ENCODE measurements at places on chromosomes 1 and 21. TPM values are rescaled to one million over a fixed set of nuclear protein-coding genes. Genes with fewer than 3 reads are reported as not detected.

The ATP6V1G3 gene
- not detected for total RNA-seq

The CRYBG2 gene
- total RNA-seq, result not detected

The LINGO4 gene
- total RNA-seq, result not detected

The PLA2G2C gene
- not detected for total RNA-seq

The FAM43B gene
- 0.52 TPM for total RNA-seq

The SH2D1B gene
- 0.63 TPM for total RNA-seq

The SFN gene
- total RNA-seq, result 3.7 TPM

The FBXO28 gene
- 26.7 TPM for total RNA-seq

The MARK1 gene
- total RNA-seq, result 13.5 TPM

The ATAD3C gene
- total RNA-seq, result 0.42 TPM

The CFHR2 gene
- total RNA-seq, result not detected

The C1orf94 gene
- not detected for total RNA-seq

The KCNJ6 gene
- 0.16 TPM for total RNA-seq

The LEMD1 gene
- total RNA-seq, result not detected

The SLFNL1 gene
- total RNA-seq, result 0.69 TPM

The RIMS3 gene
- total RNA-seq, result 16.7 TPM

The PSMB4 gene
- 181 TPM for total RNA-seq

The AMPD1 gene
- not detected for total RNA-seq

The VSIG8 gene
- not detected for total RNA-seq

The CR2 gene
- 0.58 TPM for total RNA-seq

The LORICRIN gene
- not detected for total RNA-seq

The UHMK1 gene
- 28.0 TPM for total RNA-seq

The SYF2 gene
- total RNA-seq, result 43.0 TPM

The F3 gene
- total RNA-seq, result 33.3 TPM

The PPM1J gene
- total RNA-seq, result 4.3 TPM

The FGR gene
- total RNA-seq, result 21.7 TPM

Data from aorta (tissue), 5 donors.